Activated CD8-positive, alpha-beta memory T cell treated with anti-CD3 and anti-CD28 coated beads for 24 hours (primary cell): ENCODE measurements at places on chromosomes 16 and 17.
A peak's percentile ranks its signal among the peaks of the same experiment; 100 is the strongest.

DNA sequence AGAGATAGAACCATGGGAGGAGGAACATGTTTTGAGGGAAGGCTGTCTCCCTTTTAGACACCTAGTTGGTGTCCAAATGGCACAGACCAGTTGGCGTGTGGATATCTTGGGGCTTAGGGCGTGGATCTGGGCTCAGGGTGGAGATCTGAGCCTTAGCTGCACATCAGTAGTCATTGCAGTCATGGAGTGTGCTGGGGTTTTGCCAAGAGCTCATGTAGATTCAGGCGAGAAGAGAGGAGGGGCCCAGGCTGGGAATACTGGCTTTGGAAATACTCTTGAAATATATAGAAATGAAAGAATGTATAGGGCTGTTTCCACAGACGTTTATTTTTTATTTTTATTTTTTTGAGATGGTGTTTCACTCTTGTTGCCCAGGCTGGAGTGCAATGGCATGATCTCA lies 92.0 kb downstream of the PRKCB start:
- DNase-seq = no peak

GRCh38 chr16:75250089-75250808 lies 1.2 kb downstream of the BCAR1 start:
- DNase-seq = no peak

- DNase-seq = no peak
These were observed 164.7 kb downstream of the MSI2 start for GRCh38 chr17:57420734-57421717.

DNA sequence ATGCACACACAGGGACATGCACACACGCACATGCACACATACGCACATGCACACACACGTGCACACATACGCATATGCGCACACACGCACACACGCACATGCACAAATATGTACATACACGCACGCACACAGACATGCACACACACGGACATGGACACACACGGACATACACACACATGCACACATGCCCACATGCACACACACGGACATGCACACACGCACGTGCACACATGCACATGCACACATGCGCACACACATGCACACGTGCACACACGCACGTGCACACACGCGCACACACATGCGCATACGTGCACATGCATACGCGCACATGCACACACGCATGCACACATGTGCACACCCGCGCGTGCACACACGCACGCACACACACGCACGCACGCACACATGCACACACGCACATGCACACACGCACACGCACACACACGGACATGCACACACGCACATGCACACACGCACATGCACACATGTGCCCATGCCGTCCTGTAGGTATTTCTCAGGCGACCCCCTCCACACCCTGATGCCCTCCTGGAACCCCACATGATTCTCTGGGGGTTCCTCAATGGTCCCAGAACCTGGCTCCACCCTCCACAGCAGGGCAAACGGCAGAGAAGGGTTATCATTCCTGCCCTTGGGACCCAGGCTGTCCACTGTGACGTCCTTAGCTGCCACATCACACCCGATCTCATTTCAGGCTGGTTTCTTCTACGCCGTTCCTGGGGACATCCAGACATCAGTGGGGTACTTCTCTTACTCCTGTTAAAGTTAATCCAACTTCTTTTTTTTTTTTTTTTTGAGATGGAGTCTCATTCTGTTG lies 9.6 kb upstream of the RBFOX3 start:
- DNase-seq = no peak

GRCh38 chr17:42347198-42347597 lies 41.0 kb downstream of the STAT3 start:
- DNase-seq = no peak

- DNase-seq = peak; percentile 86
These were observed 1.9 kb upstream of the CAPN15 start for GRCh38 chr16:525520-526180.

DNA sequence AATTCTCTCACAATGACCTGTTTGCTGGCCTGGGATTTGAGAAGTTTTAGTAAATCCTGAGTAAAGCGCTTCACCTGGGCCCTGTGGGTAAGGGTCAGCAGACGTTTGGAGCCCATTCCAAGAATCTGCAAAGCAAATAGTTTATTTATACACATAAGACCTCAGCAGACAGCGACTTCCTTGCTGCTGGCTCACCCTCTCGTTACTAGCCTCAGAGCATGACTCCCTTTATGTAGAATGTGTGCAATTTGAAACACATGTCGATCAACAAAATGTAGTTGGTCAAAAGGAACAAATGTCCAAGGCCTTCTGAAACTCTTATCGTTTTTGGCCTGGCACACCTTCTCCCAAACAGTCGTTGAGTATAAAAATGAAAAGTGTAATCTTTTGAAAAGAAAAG lies 31.3 kb downstream of the MARF1 start:
- DNase-seq = no peak

- DNase-seq = no peak
These were observed 1.6 kb downstream of the MLX start for GRCh38 chr17:42568341-42569111.

GRCh38 chr17:83078378-83079351 lies 744 bp upstream of the METRNL start:
- peak; percentile 69 for DNase-seq

DNA sequence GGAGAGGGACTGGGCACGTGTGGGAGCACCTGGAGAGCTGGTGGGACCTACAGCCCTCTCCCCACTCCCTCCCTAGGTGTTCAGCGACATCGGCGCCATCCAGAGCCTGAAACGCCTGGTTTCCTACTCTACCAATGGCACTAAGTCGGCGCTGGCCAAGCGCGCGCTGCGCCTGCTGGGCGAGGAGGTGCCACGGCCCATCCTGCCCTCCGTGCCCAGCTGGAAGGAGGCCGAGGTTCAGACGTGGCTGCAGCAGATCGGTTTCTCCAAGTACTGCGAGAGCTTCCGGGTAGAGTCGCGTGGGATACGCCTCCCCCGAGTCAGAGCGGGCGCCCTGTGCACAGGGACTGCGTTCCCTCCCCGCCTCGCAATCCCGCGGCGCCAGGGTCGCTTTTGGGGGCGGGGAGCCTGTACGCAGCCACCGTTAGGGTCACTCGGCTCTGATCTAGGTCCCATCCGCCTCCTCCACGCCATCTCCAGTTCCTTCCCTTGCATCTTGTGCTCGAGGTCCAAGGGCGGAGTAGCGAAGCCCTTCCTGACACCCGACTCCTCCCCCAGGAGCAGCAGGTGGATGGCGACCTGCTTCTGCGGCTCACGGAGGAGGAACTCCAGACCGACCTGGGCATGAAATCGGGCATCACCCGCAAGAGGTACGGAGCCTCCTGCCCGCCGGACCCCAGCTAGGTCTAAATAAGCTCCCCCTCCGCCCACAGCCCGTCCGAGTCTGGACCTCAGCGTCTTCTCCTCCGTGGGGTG lies 13.0 kb downstream of the SARM1 start:
- DNase-seq = peak; percentile 85

DNA sequence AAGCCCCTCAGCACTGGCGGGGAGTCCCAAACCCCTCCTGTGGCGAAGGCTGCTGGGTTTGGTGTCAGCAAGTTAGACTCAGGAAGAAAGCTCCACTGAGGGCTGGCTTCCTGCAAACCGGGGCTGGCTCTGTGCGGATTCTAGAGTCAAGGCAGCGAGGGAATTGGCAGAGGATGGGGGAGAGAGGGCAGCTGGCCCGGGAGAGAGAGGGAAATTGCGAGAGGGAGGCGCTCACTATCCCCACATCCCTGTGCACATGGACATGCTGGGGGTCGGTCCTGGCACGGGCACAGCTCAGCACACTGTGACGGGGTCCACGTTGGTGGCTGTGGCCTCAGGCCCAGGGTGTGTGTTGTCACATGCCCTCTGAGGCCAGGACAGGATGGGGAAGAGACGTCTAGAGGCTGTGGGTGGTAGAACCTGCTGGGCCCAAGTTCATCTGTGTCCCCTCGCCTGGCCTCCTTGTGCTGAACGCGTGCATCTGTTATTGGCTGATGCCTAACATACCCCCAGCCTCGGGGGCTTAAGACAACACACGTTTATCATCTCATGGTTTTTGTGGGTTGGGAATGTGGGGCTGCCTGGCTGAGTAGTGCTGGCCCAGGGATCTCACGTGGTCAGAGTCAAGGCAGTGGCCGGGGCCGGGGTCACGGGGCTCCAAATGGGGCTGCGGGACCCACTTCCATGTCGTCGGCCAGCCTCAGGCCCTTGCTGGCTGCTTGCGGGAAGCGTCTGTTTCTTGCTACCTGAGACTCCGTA lies 16.7 kb upstream of the JPH3 start:
- no peak for DNase-seq

GRCh38 chr16:48383009-48383876 lies 2.0 kb downstream of the SIAH1 start:
- DNase-seq = no peak

- DNase-seq = no peak
These were observed 4.3 kb upstream of the CAPN15 start for GRCh38 chr16:523097-523741.

DNA sequence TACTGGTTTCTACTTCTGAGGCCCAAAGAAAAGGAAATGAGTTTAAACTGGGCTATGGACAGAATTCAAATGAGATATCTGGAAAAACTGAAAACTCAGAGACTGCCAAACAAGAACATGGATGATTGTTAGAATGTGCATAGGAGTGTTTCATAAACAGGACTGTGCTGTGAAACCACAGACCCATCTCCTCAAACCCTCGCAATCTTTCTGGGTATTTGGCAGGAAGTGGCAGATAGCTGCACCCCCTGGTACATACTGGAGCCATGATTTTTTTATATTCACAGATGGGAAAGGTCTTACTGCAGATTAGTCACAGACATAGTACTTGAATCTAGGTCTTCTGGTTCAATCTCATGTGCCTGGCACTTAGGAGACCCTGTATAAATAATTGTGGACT lies 145.0 kb downstream of the CCDC182 start:
- no peak for DNase-seq

- peak; percentile 70 for DNase-seq
These were observed 227.6 kb upstream of the ASIC2 start for GRCh38 chr17:33520426-33521330.
